ELR (cell line): ENCODE measurements at places on chromosomes 4 and X.
A peak's percentile ranks its signal among the peaks of the same experiment; 100 is the strongest.

- no peak for DNase-seq
Observed at GRCh38 chr4:7624396-7624980, 189.8 kb upstream of the PSAPL1 start.

DNA sequence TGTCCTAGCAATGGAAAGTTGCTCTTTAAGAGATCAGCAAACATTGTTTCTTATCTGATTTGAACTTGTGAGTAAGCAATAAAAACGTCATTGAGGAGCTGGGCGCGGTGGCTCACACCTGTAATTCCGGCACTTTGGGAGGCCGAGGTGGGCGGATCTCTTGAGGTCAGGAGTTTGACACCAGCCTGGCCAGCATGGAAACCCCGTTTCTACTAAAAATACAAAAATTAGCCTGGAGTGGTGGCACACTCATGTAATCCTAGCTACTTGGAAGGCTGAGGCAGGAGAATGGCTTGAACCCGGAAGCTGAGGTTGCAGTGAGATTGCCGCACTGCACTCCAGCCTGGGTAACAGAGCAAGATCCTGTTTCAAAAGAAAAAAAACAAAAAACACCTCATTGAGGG lies 11.2 kb upstream of the PLAC8 start:
- DNase-seq: no peak

DNA sequence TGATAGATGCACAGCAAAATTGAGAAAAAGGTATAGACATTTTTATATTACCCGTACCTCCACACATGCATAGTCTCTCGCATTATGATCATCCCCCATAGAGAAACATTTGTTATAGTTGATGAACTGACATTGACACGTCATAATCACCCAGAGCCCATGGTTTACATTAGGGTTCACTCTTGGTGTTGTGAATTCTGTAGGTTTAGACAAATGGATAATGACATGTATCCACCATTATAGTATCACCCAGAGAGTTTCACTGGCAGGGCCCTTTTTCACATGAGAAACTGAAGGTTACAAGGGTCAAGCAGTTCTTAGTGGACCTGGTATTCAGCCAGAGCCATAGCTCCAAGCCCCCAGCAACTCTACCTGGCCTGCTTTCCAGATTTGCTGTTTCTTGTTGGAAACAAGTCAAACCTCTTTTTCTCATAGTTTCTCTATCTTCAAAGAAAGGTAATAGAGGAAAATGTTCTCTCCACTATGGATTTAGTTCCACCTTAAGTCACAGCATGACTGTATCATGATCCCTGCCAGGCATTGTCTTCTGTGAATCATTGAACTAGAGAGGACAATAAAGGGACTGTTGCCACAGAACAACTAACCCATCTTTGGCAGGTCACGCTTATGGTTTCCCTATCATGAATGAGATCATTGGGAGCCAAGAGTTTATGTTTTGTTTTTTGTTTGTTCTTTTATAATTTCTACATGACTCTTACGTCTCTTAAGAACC lies 64.0 kb downstream of the HHIP start:
- DNase-seq: peak; percentile 92

GRCh38 chr4:1523907-1524636 lies 117.8 kb upstream of the NKX1-1 start:
- DNase-seq: no peak

GRCh38 chr4:25001509-25001908 lies 29.2 kb downstream of the LGI2 start:
- no peak for DNase-seq

- DNase-seq: no peak
Observed at GRCh38 chr4:1195891-1196401, 23.6 kb upstream of the SPON2 start.

GRCh38 chr4:29276150-29276549 lies 1444.0 kb upstream of the PCDH7 start:
- no peak for DNase-seq

DNA sequence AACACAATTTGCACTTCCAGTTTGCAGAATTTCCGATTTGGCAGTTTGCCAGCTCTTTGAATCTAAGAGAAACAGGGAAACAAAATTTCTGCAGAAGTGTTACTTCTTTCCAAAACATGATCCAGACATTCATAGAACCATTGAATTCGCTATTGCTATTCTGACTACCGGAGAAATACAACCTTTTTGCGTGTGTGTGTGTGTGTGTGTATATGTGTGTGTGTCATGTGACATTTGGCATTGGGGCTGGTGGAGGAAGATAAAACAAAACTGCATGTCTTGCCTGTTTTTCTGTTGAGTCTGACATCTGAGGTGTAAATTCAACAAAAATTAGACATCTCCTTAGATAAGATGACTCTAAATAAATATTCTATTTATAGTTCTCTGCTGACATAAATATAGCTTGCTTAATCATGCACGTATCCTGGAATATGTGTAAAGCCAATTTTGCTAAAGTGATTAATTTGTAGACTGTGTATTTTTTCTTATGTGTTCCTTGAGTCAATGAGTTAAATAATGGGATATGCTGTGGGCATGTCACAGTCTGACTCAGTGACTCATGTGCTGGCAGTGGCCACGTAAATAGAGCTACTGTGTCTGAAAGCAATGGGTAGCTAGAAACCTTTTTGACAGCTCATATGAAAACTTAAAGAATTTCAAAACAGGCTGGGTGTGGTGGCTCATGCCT lies 98.9 kb downstream of the HPGD start:
- peak; percentile 73 for DNase-seq

GRCh38 chr4:54645830-54646229 lies 11.9 kb upstream of the KIT start:
- no peak for DNase-seq

GRCh38 chr4:2218436-2218835 lies 23.5 kb downstream of the HAUS3 start:
- no peak for DNase-seq

GRCh38 chr4:5784960-5785611 lies 74.1 kb downstream of the EVC start:
- DNase-seq: no peak

GRCh38 chr4:138199568-138200235 lies 42.4 kb downstream of the SLC7A11 start:
- DNase-seq: peak; percentile 24

DNA sequence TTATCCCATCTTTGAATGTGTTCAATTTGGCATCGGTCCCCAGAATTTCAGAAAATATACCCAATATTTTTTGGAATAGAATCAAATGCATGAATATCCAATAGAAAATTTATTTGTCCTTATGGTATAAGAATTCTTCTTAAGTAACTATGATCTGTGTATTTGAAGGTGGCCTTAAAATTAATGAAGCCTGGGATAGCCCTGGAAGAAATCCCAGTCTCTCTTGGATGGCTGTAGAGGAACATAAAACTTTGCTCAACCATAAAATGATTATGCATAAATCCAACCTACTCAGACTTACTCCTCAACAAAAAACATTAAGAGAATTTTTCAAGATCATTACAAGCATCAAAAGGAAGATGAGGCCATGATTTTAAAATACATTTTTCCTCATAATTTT lies 269.4 kb upstream of the SMIM31 start:
- DNase-seq: no peak

GRCh38 chrX:65706041-65706828 lies 38.8 kb downstream of the MSN start:
- DNase-seq: peak; percentile 85

DNA sequence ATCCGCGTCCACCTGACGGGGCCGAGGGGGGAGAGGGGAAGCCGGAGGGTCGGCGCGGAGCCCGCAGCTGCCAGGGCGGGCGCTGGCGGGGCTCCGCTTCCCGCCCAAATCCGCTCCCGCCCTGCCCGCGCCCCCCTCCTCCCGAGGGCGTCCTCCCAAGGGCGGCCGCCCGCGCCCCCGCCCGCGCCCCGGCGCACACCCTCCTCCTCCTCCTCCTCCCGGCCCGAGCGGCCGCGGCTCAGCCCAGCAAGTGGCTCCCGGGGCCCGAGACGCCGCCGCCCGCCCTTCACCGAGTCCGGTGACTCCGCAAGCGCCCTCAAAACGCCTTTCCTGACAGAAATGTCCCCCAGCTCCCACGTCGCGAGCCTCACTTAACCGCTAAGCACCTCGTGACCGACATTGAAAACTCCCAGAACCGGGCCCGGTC lies 487 bp downstream of the HMGB2 start:
- DNase-seq: peak; percentile 38

DNA sequence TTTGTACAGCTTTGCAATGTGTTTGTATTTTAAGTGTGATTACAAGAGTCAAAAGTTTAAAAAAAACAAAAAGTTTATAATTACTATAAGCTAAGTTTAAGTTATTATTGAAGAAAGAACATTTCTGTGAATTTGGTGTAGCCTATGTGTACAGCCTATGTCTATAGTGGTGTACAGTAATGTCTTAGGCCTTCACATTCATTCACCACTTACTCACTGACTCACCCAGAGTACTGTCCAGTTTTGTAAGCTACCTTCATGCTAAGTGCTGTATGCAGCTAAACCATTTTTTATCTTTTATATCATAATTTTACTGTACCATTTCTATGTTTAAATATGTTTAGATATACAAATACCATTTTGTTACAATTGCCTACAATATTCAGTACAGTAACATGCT lies 182.3 kb downstream of the RPA4 start:
- DNase-seq: peak; percentile 24

- DNase-seq: no peak
Observed at GRCh38 chr4:71411981-71412380, 73.2 kb downstream of the SLC4A4 start.

DNA sequence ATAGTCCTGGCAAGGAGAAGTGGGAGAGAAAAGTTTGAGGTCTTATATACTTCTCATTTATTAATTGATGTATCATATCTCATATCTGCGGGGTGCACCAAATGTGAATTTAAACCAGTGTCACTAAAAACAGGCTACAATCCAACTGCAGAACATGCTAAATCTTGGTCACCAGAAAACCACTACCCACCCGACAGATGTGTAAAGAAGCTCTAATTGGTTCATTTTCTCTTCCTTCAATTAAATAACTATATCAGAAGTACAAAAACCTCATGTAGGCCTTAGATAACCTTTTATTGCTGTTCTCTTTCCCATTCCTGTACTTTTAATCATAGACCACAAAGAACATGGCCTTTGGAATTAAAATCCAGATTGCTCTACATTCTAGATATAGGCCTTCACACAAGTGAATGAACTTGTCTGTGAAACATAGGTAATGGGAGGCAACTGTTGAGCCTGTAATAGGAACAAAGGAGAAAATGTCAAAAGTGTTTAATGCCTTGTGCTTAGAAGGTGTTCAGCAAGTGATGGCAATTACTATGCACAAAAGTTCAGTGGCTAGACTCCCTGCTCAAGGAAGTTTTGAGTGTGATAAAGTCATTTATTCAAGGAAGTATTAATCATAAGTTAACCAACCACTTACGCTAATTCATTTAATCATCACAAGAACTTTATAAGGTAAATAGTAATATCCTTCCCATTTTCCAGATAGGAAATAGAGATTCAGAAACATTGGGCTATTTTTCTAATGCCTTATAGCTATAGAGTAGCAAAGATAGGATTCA lies 425.6 kb downstream of the INPP4B start:
- no peak for DNase-seq

DNA sequence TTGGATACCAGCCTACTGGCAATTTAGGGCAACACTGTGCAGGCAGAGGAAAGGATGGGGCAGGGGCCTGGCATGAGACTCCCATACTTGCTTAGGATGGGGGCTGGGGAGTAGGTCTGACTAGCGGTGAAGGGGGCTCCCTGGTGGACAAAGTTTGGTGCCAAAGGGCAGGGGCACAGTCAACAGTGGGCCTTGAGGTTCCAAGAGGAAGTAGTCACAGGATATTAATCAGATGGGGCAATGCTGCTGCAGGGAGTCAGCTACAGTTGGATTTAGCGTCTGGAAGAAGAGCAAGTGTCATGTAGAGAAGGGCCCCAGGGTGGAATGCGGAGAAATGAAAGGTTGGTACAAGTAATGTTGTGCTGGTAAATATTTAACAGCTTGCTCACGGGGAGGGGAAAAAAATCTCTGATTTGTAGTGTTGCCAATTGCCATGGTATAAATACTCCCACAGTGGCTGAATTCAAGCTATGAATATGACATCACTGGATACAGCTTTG lies 139.4 kb downstream of the PJA1 start:
- peak; percentile 89 for DNase-seq

DNA sequence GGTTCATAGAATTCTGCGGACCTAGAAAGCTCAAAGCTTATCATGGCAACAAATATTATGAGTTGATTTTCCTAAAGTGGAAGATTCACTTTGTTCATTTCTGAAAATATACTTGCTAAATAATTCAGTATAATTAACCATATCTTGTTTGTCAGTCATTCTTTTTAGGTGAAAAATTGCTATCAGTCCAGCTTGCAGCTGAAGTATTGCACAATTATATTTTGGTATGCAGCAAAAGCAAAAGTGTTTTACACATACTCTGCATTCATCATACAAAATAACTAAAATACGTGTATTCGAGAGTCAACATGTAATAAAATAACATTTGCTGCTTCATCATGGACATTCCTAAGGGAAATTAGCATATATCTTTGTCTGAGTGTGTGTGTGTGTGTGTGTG lies 24.8 kb downstream of the DKK2 start:
- DNase-seq: no peak

DNA sequence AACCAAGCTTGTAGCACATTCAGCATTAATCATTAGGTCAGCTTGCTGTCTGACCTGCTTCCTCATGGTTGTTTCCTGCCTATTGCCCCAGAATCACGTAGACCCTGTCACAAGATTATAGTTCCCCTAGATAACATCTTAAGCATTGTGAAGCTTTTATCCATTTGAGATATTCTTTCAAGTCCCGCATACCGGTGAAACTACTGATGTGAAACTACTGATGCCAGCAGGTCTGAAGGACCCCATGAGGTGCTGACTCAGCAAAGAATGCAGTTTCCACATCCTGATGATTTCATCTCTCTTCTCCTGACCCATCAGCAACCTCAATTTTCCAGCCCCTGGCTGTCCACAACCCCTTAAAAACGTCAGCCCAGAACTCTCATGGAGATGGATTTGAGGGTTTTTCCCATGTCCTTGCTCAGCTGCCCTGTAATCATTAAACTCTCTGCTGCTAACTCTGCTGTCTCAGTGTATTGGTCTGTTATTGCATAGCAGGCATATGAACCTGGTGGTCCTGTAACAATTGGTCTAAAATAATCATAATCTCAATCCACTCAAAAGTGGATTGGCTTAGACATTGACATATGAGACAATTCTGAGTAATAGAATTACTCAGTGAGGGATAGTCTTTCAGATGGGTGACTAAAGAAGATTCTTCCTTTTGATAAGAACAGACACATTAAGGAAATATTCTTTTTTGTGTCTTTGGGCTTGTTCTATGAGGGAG lies 26.3 kb upstream of the UBA6 start:
- DNase-seq: peak; percentile 78

GRCh38 chrX:10085223-10085622 lies 71.6 kb upstream of the CLCN4 start:
- peak; percentile 15 for DNase-seq

DNA sequence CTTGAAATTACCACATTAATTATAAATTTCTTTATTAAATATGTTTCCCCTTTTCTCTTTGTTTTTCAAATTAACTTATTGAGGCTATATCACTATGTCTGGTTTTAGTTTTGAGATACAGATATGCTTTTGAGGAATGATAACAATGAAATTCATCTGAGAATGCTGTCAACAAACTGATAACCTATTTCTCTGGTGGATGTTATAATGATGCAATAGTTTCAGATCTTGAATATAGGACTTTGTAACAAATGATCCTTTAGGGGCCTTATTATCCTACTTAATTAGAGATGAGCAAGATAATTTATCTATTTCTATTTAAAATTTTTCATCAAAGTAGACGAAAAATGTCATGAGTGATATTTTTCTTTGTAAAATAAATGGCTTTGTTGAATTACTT lies 123.7 kb downstream of the MAGEB17 start:
- DNase-seq: no peak
